ENCODE measurements at places on chromosomes 7 and 10. TPM values are rescaled to one million over a fixed set of nuclear protein-coding genes. Genes with fewer than 3 reads are reported as not detected.

Gene PNLIPRP1
- total RNA-seq = not detected

Gene PKD2L1
- 0.46 TPM for total RNA-seq

Gene TRPV5
- total RNA-seq = 0.23 TPM

Gene SPDYE16
- 0.23 TPM for total RNA-seq

Gene PODXL
- 13.8 TPM for total RNA-seq

Gene EBLN1
- not detected for total RNA-seq

Gene SPDYE2
- 0.23 TPM for total RNA-seq

Gene NUTM2A
- total RNA-seq = 2.3 TPM

Gene HSPA14
- total RNA-seq = 15.2 TPM

Gene TMEM178B
- 126 TPM for total RNA-seq

Gene VKORC1L1
- total RNA-seq = 41.5 TPM

Gene ACHE
- 73.4 TPM for total RNA-seq

Gene C10orf90
- total RNA-seq = 1.2 TPM

Gene HOXA10
- total RNA-seq = not detected

Gene LIPN
- not detected for total RNA-seq

Gene LIPF
- not detected for total RNA-seq

Gene UNC5B
- total RNA-seq = 7.4 TPM

Gene RADIL
- total RNA-seq = 6.2 TPM

Gene AEBP1
- 9.7 TPM for total RNA-seq

Gene RTKN2
- 10.6 TPM for total RNA-seq

Gene TMEM229A
- total RNA-seq = 4.6 TPM

Gene SYT15B
- 1.4 TPM for total RNA-seq

Gene TMEM225B
- 0.23 TPM for total RNA-seq
